ENCODE measurements at places on chromosomes 2 and 18.

DNA sequence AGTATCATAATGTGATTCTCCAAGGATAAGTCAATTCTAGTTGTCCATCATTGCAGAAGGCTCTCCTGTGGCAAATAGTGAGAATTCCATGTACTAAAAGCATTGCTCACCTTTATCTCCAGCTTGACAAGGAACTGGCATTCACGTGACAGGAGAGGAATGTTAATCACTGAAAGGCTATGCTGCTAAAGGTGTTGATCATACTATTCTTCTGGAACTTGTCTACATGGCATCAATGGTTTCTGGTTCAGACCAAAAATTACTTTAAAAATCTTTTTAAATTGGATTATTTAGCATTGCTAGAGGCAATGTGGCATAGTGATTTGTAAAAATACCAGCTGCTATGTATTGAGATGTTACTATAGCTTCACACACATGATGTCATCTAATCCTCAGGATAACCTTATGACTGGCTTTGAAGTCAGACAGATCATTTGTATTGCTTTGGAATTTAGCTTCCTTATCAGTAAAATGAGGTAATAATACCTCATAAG, 414.4 kb downstream of the MTX2 start:
- DNase-seq, result no peak

DNA sequence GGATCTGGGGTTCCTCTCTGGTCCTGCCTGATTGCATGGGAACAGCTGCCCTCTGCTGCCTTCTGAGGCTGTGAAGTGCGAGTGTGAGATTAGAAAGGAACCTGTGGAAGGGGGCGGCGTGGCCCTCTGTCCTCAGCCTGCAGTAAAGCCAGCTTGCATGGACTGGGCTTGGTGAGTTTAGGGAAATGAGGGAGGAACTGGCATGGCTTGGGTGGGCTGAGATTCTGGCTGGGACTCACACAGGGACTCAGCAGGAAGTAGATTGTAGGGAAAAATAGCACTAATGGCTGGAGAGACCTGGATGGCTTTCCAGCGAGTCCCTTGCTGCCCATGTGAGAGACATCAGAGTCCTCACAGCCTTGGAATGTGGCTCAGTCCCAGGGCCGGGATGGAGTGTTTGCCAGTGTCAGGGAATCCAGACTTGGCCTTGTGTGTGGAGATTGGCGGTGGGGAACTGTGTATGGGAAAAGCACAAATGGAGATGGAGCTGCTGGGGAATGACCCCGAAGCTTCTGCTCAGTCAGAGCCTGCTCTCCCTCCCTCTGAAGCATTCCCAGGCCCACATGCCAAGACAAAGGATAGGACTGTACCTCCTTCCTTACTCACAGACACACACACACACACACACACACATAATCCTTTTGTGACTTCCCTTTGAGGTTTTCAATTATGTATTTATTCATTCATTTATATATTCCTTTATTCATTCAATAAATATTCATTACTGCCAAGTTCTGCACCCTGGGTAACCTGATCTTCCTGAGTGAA, 115.4 kb downstream of the ACAA2 start:
- no peak for DNase-seq

DNA sequence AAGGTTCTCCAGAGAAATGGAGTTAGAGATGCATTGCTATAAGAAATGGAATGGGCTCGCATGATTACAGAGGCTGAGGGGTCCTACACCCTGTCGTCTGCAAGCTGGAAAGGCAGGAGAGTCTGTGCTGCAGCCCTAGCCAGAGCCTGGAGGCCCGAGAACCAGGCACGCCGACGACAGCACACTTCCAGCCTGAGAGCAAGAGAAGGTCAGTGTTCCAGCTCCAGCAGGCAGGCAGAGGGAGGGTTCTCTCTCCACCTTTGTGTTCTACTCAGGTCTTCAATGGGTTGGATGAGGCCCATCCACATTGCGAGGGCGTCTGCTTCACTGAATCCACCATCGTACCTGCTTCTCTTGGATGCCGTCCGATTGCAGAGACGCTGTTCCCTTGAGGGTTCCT, 177.6 kb upstream of the HDAC4 start:
- no peak for DNase-seq

GRCh38 chr2:98072442-98072841, 14.5 kb upstream of the VWA3B start:
- no peak for DNase-seq

- no peak for DNase-seq
Measured at GRCh38 chr18:79890674-79891073, 60.8 kb downstream of the SLC66A2 start.

DNA sequence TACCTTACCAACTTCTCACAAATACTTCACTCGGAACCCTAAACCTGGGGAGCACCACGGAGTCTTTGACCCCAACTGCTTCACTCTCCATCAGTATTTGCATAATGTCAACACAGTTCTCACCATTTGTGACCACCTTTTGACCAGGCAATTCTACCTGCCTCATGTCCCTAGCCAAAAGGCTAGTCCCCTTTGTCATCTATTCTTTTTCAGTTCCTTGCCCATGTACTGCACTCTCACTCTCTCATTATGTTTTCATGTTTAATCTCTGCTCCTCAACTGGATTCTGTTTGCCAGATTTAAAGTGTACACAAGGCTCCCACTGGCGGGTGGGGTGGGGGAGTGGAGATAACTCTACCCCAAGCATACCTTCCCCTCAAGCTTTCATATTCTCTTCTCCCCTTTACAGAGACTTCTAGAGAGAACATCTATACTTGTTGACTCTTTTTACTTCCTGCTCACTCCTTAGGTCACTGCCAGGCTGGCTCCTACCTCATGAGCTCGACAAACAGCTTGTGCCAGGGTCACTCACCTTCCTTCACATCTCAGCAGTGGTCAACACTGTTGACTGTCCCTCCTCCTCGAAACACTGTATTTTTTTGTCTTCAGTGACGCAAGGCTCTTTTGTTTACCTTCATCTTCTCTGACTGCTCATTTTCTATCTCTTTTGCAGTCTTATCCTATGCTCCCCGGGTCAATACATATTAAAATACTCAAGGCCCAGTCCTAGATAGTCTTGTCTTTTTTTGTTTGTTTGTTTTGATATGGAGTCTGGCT, 88.7 kb upstream of the MAP4K3 start:
- DNase-seq, result no peak

- no peak for DNase-seq
Measured at GRCh38 chr18:6956999-6957398, 160.6 kb downstream of the LAMA1 start.

DNA sequence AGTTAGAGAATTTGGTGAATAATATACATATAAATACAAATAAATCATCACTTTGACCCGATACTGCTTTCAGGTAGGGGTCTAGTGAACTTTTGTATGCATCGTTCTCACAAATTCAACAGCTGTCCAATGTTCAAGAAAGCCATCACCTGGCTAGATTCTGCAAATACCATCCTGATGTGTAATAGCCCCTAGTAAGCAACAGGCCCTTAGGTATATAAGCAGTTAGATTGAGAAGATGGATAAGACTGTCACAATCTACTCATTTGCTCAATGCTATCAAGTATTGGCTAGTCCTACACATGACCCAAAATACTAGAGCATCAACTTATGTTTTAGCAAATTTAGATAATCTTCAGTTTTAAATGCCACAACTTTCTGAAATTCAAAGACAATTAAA, 20.7 kb upstream of the DSG1 start:
- DNase-seq, result no peak

DNA sequence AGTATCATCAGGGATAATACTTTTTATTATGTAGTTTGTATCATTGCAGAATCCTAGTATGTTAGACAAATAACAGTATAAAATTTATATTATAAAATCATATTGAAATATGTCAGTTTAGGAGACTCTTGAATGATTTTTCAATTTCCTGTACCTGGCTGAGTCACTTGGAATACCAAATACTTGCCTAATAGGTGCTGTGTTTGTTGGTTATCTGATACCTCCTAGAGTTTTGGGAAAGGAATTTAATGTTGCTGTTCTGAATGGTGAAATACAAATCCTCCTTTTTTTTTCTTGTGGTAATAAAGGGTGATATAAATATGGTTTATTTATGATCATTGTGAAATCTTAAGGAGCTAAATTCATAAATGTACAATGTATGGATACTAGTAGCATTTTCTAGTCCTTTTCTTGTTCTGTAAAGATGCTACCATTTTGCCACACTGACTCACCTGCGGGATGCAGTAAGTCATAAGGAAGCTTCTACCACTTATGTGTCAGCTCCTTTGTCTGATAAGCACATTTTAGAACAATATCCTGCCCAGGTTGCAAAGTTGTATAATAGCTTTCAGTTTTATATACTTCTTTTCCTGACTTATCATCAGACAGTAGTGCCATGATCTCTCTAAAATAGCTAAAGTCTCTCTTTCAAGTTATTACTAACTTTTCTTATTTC, 465.5 kb downstream of the XIRP2 start:
- DNase-seq, result no peak

DNA sequence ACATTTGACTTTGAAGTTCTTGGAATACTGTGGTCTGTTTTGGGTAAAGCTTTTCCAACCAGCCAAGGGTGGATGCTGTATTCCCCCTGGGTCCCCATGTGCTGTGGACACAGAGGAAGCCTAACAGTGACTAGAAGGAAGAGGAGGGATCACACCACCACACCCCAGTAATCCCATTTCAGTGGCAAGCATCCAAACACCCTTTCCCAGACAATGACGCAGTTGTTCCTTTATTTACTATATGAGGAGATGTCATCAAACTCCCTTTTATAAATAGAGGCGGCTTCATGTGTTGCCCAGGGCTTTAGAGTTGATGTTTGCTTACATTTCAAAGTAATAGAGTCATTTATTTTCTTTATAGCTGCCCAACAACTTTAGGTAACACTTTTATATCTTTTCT, 959.4 kb upstream of the GYPC start:
- no peak for DNase-seq

GRCh38 chr18:44062345-44062744, 618.3 kb upstream of the SETBP1 start:
- no peak for DNase-seq

DNA sequence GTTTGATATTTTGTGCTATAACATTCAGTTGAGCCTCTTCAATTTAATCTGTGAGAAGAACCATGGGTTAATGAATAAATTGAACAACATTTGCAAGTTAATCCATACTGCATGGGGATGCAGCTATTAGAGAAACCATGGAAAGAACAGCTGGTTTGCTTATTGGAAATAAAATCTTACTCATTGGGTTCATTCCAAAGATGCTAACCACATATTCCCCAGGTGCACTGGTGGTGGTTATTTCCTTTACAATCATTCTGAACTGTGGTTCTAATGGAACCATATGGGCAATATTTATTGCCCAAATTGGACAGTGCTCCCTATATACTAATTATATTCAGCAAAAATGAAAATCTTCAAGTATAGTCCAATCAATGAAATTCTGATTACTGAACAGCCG, 1200.4 kb upstream of the CDH2 start:
- DNase-seq, result no peak

- no peak for DNase-seq
Measured at GRCh38 chr18:36758623-36759022, 70.2 kb downstream of the TPGS2 start.

- DNase-seq, result no peak
Measured at GRCh38 chr2:153455861-153456260, 22.7 kb downstream of the RPRM start.

DNA sequence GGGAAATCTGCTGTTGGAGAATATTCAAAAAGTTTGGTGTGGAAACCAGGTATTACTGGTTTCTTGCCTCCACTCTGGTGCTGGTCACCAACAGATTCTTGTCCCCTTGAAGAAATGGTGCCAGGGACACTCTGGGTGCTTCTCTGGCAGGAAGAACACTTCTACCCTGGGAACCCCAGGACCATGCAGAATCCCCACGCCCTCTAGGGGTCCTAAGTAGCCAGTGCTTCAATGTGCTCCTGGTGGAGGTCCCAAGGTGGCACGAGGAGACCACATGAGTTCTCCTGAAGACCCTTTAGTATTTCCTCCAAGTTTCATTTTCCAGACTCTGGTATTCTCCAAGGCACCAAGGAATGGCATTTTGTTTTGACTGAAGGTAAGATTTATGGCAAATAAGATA, 380.6 kb downstream of the TSN start:
- no peak for DNase-seq

GRCh38 chr18:7520200-7520785, 46.8 kb upstream of the PTPRM start:
- DNase-seq, result no peak

DNA sequence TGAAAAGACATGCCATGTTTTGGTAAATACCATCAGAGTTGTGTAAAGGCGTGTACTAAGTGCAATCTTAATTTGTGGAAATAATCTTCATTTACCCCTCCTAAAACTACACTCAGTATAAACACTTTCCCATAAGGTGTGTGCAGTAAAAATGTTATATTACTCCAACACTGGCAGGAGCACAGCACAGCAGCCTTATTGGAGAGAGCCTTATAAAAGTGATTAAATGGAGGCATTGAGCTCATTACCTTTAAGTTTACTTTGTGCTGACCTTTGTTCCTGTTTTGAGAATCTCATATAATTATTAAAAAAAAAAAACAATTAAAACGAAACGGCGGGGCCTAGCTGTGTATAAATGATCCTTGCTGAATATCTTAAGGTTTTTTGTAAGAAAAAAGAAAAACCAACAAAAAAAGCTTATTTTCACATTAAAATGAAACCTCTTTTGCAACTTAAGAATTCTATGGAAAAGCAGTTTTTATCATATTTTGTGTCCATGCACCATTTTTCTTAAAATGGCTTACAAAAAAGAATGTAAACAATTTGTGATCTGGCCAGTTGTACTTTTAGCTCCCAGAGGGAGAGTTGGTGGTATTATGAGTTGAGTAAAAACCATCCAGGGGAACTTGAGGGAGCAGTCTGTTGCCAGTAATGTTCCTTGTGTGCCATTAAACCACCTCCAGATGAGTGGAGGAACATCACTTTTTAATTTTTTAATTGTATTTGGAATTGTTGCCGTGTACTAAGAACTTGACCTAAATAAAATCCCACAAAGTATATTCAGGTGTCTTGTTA, 103.4 kb downstream of the ABI2 start:
- DNase-seq, result no peak

DNA sequence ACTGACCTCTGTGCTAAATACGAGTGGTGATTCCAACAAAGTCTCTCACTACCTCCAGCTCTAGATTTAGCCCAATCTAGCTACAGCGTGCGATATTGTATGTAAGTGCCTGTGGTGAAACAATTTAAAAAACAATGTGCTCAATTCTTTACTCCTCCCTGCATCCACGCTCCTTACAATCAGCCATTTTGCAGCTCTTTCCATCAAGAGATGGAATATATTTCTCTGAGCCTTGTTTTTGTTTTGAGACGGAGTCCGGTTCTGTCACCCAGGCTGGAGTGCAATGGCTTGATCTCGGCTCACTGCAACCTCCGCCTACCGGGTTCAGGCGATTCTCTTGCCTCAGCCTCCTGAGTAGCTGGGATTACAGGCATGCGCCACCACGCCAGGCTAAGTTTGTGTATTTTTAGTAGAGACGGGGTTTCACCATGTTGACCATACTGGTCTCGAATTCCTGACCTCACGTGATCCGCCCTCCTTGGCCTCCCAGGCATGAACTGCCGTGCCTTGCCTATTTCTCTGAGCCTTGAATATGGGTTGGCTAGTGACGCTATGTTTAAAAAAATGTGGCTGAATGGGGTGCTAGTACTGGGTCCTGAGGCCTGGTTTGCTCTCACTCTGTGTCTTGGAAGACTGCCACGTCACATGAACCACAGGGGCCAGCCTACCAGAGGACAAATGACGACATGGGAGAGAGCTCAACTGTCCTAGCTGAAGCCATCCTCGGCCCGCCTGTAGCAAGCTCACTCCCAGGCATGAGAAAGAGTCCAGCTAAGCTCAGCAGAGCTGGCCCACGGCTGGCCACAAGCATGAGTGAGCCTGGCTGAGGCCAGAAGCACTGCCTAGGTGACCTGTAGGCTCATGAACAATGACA, 14.8 kb downstream of the WDFY1 start:
- no peak for DNase-seq

GRCh38 chr2:17317439-17317976, 200.7 kb downstream of the RAD51AP2 start:
- DNase-seq, result no peak

All from activated CD4-positive, alpha-beta T cell treated with anti-CD3 and anti-CD28 coated beads for 4 hours (primary cell).